ENCODE measurements at places on chromosomes 12 and 14. TPM values are rescaled to one million over a fixed set of nuclear protein-coding genes. Genes with fewer than 3 reads are reported as not detected.

MYH6 gene
- total RNA-seq: not detected

CHGA gene
- total RNA-seq: not detected

DNA sequence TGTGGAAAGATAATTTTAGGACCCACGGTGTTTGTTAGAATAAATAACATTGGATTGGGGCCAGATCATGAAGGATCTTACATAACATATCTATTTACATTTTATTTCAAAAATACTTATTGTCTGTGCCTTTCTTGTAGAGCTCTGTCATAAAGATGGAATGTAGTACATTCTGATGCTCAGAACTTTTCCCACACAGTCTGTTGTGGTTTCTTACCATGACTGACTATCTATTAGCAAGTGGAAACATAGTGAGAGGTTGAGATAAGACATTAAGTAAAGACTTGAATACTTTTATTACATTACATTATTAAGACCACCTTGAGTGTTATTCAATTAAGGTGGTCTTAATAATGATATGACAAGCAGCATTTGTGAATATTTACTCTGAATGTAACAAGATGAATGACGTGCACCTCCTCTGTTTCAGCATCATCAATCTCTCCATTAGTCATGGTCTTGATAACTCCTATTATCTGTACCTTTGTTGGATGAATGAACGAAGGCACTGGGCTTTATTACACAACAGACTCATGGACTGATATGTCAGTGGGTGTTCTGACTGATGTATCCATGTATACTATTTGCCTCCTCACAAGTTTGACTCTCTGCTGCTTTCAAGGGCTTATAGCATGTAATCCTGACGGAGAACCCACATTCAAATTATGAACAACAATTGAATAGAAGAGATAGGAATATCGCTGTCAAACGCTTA lies 883.0 kb upstream of the FLRT2 start:
- no peaks in the 10 kb centered on the region for H3K4me1 ChIP-seq
- no peaks in the 10 kb centered on the region for H3K36me3 ChIP-seq
- no peaks in the 10 kb centered on the region for H3K27me3 ChIP-seq
- H3K4me3 ChIP-seq: no peak overlapping the region
- DNase-seq: no peak
- no peak overlapping the region for H3K27ac ChIP-seq

DNA sequence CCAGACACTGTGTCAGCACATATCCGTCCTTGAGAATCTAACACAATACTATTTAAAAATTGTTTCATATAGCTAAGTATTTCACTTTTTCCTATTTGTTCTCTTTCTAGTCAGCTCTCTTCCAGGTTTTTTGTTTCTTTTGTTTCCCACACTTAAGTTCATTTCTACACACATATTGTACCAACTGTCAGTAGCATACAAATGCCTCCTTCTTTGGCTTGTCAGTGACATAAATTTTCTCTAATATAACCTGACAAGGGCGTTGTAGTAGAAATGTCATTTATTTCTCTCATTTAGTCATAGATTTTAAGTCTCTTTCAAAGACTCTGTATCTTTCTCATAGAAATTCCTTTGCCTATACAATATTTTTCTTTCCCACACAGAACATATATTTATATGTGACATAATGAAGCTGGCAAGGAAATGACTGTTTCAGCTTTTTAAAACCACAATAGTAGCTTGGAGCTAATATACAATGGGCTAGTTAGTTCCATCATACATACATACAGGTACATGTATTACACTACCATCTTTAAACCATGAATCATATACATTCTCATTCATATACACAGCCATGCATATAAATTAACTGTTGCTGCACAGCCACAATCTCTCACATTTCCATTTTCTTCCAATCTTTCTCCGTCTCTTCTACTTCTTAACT lies 42.3 kb upstream of the EPS8 start:
- DNase-seq: no peak
- no peaks in the 10 kb centered on the region for H3K36me3 ChIP-seq
- H3K4me3 ChIP-seq: no peak overlapping the region
- no peaks in the 10 kb centered on the region for H3K4me1 ChIP-seq

- H3K4me3 ChIP-seq: no peak overlapping the region
- no peak overlapping the region for H3K27ac ChIP-seq
- H3K36me3 ChIP-seq: no peaks in the 10 kb centered on the region
- no peak for DNase-seq
- peaks cover 9% of the 10 kb centered on the region for H3K27me3 ChIP-seq
These were observed 12.8 kb upstream of the ZDHHC22 start for GRCh38 chr14:77154421-77154820.

DNA sequence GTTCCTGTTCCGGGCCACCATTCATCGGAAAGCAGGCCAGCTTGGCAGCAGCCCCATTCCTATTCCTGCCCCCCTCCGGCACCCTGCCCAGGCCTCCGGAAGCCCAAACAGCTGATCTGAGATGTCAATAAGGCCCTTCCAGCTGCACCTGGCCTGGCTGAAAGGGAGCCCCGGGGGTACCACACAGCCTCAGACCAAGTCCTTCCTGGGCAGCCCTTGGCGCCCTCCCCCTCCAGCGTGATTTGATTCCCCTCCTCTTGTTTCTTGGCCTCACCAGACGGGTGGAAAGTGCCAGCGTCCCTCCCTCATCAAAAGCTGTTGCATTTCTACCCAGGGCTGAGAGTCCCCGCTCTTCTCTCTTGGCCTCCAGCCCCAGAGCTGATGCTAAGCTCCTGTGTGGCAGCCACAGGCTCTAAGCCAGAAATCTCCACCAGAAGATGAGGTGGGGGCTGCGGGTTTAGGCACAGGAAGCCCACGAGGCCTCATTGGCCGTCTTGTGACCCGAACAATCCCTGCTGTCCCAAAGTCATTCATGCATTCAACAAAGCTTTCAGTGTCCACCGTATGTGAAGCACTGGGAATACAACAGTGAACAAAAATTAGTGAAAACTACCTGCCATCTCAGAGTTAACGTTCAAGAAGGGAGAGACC lies 215.4 kb downstream of the SLC41A2 start:
- no peaks in the 10 kb centered on the region for H3K27me3 ChIP-seq
- H3K4me1 ChIP-seq: peaks cover 37% of the 10 kb centered on the region
- DNase-seq: no peak
- H3K27ac ChIP-seq: no peak overlapping the region
- no peaks in the 10 kb centered on the region for H3K36me3 ChIP-seq
- no peak overlapping the region for H3K4me3 ChIP-seq

DNA sequence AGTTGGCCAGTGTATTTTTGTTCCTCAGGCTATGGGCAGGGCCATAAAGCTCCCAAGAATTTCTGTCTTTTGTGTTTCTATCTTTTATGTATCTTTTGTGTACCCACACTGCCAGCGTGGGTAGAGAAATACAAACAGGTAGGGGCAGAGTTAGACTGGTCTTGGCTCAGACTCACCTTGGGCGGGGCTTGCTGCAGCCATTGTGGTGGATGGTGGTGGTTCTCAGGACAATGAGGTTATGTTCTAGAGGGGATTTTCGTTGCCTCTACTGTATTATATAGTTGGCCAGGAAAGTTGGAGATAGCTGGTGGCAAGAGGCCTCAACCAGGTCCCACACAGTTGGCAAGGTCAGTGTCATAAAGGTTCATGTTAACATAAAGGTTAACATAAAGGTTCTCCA lies 977.5 kb upstream of the LRFN5 start:
- H3K4me1 ChIP-seq: no peaks in the 10 kb centered on the region
- DNase-seq: no peak
- H3K27ac ChIP-seq: no peak overlapping the region
- no peaks in the 10 kb centered on the region for H3K36me3 ChIP-seq
- no peak overlapping the region for H3K4me3 ChIP-seq

DNA sequence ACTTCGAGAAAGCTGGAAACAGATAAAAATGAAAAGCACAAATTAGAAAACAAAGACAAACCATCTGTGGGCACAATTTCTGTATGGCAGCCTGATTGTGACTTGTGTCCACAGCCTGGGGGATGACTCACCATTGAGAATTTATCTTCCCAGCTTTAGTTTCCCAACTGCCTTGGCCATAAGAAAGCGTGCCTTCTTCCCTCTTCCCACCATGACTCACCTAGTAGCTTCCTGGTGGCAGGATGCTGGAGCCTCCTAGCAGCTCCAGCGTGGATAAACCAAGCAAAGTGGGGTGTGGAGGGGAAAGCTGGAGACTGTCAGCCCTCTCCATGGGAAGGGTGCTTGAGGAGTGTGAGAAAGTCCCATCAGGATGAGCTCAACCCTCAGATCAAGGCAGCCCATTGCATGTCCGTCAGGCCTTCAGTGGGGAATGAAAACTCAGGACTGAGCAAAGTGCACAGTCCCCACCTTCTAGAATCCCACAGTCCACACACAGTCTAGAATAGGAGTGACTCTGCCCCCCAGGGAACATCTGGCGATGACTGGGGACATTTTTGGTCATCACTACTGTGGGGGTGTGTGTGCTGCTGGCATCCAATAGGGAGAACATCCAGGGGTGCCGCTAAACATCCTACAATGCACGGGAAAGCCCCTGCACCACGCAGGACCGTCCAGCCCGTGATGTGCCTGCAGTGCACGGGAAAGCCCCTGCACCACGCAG lies 22.4 kb upstream of the SERPINA6 start:
- H3K36me3 ChIP-seq: no peaks in the 10 kb centered on the region
- H3K4me3 ChIP-seq: no peak overlapping the region
- DNase-seq: no peak
- H3K4me1 ChIP-seq: peaks cover 5% of the 10 kb centered on the region
